C1 segment of cervical spinal cord (tissue), 14 donors: ENCODE measurements at places on chromosomes 5 and 9.

DNA sequence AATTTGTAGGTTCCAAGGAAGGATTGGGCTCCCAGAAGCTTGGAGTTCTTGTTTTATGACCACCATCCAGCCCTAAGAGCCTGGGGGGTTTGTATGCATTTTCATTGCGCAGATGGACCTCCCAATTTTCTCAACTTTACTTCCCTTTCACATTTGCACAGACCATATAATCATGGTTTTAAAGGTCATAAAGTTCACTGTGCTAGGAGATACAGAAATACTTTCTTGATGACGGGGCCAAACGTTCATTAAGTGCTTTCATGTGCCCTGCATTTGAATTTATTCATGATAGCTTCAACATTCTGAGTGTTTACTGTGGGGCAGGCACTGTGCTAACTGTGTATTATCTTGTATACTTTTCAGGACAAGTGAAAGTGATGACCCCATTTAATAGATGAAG is 51.5 kb downstream of the WWC1 start:
- DNase-seq, result no peak

DNA sequence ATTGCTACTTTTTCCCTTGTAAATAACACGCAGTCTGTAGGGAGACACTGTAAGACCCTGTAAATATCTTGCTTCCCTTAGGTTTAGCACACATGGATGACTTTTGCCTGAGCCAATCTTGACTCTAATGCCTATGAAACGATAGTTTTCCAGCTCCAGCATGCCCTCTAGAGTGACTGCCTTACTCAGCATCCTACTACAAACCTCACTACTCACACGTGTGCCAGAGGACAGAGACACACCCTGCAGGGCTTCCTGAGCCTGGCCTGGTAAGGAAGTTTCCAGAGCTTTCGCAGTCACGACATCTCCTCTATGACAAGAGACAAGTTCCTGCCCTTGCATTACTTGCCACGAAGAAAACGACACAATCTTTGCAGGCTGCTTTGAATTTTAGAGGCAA is 138.1 kb downstream of the ATPSCKMT start:
- DNase-seq, result no peak

DNA sequence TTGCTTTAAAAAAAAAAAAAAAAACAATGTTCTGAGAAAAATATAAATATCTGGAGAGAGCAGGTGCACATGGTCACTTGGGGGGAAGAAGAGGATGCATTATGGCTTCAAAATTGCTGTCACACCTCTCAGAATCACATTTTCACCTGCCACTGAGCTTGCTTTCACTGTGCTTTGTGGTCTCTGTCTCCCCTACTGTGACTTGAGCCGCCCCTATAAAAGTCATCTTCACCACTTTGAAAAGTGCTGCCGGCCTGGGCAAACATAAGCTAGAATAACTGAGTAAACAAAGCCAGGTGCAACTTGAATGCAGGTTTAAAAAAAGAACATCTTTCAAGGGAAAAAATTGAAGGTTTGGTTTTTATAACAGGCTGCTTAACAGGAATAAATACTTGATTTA is 368.1 kb upstream of the GRIA1 start:
- no peak for DNase-seq

- no peak for DNase-seq
These were observed 5.4 kb downstream of the UBE2QL1 start for GRCh38 chr5:6453937-6454560.

- DNase-seq, result no peak
These were observed 146.8 kb downstream of the SMC2 start for GRCh38 chr9:104240890-104241289.

- DNase-seq, result no peak
These were observed 100.7 kb downstream of the CWC27 start for GRCh38 chr5:64869419-64869818.

DNA sequence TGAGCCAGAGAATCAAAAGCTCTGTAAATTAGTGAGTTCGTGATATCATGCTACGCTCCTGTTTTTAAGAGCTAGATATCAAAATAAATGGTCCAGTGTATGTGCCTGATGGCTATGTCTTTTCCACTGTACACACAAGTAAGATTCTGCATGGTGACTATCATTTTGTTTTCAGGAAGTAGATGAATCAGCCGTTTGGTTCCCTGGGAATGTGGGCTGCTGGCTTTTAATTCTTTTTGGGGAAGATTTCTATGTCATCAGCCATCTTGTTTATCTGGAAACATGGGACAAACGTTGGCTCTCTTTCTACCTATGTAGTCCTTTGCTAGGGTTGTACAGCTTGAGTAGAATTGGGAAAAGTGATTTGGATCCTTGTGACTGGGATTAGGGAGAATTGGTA is 126.7 kb downstream of the GRIA1 start:
- no peak for DNase-seq

GRCh38 chr5:4271193-4271592 is 675.6 kb downstream of the IRX1 start:
- no peak for DNase-seq

- no peak for DNase-seq
These were observed 377.3 kb downstream of the KIAA0825 start for GRCh38 chr5:94240993-94241651.

- DNase-seq, result peak; percentile 54
These were observed 121.3 kb downstream of the RASGRF2 start for GRCh38 chr5:81081461-81081835.

DNA sequence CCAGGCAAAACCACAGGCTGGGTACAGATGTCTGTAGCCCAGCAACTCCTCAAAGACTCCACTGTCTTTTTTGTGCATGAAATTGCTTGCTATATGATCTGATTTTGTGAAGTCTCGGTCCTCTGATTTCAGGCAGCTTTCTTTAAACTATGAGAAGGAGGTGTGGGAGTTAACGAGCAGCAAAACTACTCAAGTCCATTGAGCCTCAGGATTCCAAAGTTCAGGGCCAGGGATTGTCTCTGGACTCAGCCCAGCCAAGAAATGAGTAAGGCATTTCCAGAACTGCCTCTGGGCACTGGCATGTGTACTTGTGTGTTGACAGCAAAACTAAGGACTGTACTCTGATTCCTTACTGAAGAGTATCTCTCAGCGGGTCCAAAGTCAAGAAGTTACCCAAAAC is 53.4 kb upstream of the GLIS3 start:
- no peak for DNase-seq
